NCI-H1092 treated with DMSO at 0.1 percent for 48 hours (cell line): ENCODE measurements at places on chromosomes 4 and X.

- DNase-seq, result no peak
Observed at GRCh38 chrX:123157586-123157985, 26.5 kb upstream of the GRIA3 start.

GRCh38 chrX:12950851-12951594, 23.9 kb upstream of the TMSB4X start:
- DNase-seq, result no peak

GRCh38 chr4:122012735-122013134, 60.9 kb upstream of the TRPC3 start:
- no peak for DNase-seq

GRCh38 chrX:115939070-115939469, 231.5 kb upstream of the AGTR2 start:
- no peak for DNase-seq

DNA sequence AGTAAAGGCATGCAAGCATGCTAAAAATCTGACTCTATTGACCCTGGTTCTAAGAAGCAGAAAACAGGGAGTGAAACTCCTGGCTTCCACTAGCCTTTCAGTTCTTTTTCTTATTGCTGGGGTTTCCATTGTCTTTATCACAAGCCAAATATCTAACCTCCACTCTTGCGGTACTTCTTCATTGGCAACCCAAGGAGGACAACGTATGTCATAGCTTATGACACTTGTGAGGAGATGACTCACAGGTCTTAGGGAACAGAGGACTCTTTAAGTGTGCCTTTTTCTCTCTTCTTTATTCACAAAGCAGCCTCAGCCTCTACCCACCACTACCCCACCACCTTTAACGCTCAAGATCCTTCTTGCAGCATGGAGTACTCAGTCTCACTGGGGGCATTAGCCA, 124.2 kb downstream of the GUCY2F start:
- no peak for DNase-seq

DNA sequence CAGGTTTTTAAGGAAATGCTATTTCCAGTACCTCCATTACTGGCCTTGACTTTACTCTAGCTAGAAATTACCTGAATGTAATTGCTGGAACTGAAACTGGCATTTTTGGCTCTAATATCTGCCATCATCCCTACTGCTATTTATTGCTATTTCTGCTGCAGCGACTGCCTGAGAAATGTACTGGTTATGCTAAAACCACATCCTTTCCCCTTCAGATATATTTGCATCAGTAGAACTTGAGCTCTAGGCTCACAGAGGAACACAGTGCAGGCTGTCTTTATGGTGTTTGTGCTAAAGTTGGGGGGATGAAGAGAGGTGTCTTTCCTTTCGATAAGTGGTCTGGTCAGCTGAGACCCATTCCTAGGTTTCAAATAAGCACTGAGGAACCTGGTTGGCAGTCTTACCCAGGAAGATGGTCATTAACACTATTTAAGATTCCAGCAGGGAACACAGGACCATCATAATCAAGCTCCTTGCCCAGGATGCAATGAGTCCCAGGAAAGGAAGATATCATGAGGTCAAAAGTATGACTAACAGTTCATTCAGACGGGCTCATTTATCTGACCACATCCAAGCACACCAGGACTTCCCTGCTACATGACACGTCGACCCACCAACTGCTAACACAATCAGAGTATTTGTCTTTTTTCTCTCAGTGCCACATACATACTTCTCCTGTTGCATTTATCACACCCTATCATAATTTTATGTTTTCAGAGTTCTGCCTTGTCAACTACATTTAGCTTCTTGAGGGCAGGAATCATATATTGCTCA, 137.4 kb downstream of the GABRA3 start:
- no peak for DNase-seq

DNA sequence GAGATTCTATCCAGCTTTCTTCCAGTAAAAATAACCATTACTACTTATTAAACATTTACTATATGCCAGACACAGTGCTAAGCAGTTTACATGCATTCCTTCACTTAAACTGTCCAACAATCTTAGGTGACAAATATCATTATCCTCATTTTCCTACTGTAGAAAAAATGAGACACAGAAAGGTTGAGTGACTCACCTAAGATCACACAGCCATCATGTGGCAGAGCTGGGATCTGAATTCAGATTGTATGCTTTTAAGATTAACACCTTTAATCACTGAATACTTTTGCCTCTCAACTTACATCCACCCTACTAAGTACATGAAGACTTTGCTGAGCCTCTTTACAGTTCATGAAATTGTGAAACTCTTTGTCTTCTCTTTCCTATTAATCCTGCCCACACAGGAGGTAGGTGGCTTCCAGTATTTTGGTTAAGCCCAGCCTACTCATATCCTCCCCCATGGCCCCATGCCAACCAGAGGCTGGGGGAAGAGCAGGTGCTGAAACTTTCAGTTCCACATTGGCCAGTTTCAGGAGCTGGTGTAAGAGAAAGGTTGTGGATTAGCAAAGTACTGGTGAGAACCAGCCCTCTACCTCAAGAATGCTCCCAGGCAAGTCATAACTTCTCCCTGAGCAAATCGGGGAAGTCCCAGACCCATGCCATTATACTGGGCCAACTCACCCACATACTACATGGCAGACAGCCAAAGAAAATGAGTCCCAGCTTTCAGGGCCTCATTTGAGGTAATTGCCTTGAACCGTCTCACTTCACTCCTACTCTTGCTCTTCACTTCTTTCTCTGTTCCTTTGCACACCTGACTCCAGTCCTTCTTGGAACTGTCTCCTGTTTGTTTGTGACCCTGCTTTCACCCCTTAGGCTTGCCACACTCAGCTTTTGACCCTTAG, 211.1 kb downstream of the GUCY2F start:
- DNase-seq, result no peak

- DNase-seq, result no peak
Observed at GRCh38 chrX:151973851-151974335, 583 bp downstream of the GABRE start.

DNA sequence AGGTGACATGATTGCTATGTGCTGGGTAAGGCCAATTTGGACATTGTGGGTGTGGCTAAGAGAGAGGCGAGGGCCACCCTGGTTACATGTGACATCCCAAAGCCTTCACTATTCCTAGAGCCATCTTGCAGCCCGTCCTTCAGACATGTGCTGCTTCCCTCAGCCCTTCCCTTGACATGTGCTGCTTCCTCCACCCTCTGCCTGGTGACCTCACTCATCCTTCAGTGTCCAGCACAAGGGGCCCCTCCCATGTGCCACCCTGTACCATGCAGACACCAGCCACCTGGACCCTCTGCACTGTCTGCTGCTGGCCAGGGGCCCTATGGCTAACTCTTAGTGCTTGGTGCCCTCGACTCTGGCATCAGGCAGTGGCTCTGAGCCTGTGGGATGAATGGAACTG, 27.4 kb downstream of the ADRA2C start:
- DNase-seq, result no peak

DNA sequence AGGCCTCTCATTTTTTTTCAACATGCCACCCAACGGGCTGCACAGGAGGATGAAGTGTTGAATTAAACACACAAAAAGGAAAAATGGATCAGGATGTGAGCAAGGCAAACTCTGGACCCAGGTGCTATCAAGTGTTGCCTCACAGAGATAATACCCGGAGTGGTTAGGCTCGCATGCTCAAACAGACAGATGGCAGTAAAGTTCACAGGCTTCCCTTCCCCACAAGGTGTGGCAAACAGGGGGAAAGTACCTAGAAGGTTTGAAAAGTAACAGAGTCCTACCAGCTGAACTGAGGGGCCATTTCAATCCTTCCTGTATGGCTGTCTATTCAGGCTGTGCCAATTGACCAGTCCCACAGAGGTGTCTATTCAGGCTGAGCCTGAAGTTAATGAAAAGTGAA, 123.9 kb upstream of the GC start:
- DNase-seq, result no peak

- no peak for DNase-seq
Observed at GRCh38 chrX:123504047-123504446, 228.8 kb downstream of the THOC2 start.

- no peak for DNase-seq
Observed at GRCh38 chrX:111609206-111609605, 71.8 kb upstream of the ALG13 start.

- no peak for DNase-seq
Observed at GRCh38 chr4:71230271-71231128, 108.3 kb upstream of the SLC4A4 start.

DNA sequence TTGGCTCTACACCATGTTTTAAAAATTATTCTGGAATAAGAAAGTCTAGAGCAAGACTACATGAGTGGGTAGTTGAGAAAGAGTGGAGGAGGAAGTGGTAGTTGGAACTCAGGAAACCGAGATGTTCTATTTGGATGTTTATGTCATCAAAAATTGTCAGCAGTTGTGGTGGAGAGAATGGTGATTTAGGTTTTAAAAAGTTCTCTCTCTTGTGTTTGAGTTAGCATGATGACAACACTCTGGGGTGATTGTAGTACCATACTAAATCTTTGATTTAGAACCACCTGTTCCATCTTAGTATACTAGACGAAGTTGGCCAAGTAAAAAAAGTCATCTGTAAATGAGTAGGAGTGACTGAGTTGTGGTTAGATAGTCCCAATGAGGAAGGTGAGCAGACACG, 40.7 kb downstream of the KLHL2 start:
- no peak for DNase-seq

DNA sequence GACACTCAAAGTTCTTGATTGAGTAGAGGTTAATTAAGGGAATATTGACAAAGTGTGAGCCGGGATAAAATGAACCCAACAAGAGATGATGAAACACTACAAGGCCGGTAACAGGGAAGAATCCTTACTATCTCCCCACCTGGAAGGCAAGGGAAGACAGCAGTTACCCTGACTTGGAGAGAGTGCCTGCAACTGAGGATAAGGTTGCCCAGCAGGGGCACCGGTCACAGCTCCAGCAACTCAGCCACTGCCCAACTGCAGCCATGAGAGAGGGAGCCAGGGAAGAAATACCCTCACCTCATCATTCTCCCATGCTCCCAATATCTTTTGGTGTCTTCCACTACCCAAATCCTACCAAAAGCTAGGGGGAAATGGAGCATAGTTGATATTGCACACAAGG, 212.7 kb downstream of the KCTD8 start:
- no peak for DNase-seq

GRCh38 chr4:157226601-157227000, 6.1 kb downstream of the GRIA2 start:
- DNase-seq, result no peak

GRCh38 chrX:129748305-129748704, 9.5 kb downstream of the XPNPEP2 start:
- DNase-seq, result no peak
